Calu3 (cell line): ENCODE measurements at places on chromosomes 16 and 17.

DNA sequence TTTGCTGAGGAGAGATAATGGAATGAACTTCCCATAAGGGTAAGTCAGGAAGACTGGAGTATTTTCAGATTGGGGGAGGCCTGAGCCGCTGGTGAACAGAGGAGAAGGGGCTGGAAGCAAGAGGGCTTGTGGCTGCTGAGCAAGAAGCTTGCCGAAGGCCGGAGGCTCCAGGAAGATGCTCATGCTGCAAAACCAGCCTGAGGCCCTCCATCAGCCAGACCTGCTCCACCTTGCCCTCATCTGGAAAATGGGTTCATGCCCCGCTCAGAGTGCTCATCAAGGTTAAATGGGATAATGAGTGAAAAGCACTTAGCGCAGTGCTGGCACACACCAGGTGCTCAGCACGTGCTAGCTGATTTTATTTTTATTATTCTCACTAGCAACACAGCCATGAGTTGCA is 5.5 kb upstream of the ASGR1 start:
- no peak for DNase-seq

- no peak for DNase-seq
These were observed 14.2 kb downstream of the APOH start for GRCh38 chr17:66214884-66215528.

DNA sequence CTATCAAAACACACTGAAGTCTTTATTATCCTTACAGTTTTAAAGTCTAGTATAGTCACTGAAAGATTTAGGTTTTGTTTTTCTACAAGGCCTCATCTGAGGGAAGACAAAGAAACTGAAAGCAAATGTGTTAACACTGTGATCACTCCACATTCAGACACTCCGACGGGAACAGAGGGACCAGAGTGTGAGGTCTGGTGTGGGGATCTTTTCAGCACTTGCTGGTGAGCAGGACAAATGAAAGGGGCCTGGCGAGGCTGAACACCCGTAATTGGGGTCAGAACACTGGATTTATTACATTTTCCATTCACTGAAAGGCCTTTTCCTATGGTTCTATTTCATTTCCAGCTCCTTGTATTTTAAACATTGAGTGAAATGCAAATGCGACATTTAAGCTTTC is 910.5 kb downstream of the CDH11 start:
- DNase-seq, result no peak

DNA sequence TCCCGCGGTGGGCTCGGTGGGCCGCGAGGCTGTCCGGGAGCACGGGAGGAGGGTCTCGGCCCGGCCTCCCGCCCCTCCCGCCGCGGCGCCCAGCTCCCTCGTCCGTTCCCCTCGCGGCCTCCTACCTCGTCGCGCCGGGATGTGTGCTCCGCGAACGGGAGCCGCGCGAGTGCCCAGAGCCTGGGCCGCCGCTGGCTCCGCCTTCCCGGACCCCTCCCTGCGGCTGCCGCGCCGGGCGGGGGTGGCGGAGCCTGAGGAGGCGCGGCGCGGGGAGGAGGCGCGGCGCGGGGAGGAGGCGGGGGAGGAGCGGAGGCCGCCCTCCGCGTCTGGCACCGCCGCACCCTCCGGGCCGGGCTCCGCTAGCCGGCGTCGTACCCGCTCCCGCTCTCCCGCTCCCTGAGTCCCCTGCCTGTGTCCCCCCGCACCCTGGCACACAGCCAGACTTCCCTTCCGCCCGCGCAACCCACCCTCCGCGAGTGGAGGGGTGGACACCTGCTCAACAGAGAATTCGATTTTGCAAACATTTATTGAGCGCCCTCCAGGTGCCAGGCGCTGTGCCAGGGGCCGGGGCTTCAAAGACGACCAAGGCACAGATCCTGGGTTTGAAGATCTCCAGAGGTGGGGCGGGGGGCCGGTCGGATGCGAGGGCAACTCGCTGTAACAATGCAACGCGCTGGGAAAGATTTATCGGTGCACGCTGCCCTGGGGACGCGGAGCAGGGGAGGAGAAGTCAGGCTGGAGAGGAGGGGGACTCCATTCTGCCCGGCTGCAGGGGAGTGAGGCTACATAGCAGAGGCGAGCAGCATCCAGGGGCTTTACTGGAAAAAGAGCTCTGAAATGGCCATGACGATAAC is at the start of gene MPP3:
Gene MPP3 (minus strand): TSS at position 171 of the 854 bp plus-strand sequence. CDS start 1,240 bp downstream, outside the sequence.
- peak; percentile 87 for DNase-seq

GRCh38 chr16:24689128-24689527 is 40.3 kb upstream of the TNRC6A start:
- peak; percentile 48 for DNase-seq
